ENCODE measurements at places on chromosomes 3 and 15.

GRCh38 chr3:180961552-180961951 lies 28.0 kb downstream of the DNAJC19 start:
- no peak for DNase-seq

- DNase-seq = no peak
These were observed 17.4 kb downstream of the PLXNB1 start for GRCh38 chr3:48412375-48413001.

- DNase-seq = no peak
These were observed 2.0 kb downstream of the ABTB1 start for GRCh38 chr3:127674790-127675189.

- DNase-seq = no peak
These were observed 47.5 kb upstream of the SELENOK start for GRCh38 chr3:53939086-53939582.

- DNase-seq = no peak
These were observed 106.3 kb upstream of the BOC start for GRCh38 chr3:113105093-113105449.

GRCh38 chr15:81294516-81294880 lies 29.4 kb downstream of the STARD5 start:
- DNase-seq = no peak

DNA sequence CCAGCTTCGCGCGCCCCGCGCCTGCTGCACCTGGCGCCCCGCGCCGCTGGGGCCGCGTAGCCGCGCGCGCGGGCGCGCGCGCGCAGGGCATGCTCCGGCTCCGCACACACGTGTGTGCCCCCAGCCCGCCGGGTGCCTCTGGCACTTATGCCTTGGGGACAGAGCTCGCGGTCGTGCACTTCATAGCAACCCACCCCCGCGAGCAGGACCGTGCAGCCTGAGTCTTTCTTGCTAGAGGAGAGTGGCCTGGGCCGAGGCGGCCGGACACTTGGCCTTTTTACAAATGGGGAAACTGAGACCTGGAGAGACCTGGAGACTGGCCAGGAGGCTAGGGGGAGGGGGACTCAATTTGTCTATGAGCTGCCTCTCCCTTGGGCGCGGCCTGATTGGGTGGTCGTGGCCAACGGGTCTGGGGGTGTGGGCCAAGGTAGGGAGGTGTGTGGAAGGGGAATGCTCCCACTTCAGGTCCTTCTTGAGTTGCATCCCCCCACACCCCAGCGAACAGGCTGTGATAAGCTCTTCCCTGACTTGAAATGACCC lies 562 bp downstream of the NBEAL2 start:
- DNase-seq = no peak

DNA sequence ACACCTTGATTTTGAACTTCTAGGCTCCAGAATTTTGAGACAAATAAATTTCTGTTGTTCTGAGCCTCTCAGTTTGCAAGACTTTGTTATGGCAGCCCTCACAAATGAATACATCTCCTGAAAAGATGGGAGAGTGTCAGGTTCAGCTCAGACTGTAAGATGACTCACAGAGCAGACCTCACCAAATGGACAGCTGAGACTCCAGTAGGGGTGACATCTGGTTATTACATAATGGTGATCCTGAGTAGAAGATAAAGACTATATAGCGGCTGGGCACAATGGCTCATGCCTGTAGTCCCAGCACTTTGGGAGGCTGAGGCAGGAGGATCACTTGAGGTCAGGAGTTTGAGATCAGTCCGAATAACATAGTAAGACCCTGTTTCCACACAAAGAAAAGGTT lies 26.2 kb upstream of the MTMR14 start:
- DNase-seq = peak; percentile 10

- DNase-seq = no peak
These were observed 45.4 kb downstream of the COMMD2 start for GRCh38 chr3:149706905-149707304.

- DNase-seq = peak; percentile 59
These were observed 148.6 kb downstream of the SST start for GRCh38 chr3:187521546-187521945.

- no peak for DNase-seq
These were observed 69.3 kb downstream of the MESD start for GRCh38 chr15:80920271-80920699.

GRCh38 chr15:40764629-40765103 lies 798 bp downstream of the GCHFR start:
- no peak for DNase-seq

DNA sequence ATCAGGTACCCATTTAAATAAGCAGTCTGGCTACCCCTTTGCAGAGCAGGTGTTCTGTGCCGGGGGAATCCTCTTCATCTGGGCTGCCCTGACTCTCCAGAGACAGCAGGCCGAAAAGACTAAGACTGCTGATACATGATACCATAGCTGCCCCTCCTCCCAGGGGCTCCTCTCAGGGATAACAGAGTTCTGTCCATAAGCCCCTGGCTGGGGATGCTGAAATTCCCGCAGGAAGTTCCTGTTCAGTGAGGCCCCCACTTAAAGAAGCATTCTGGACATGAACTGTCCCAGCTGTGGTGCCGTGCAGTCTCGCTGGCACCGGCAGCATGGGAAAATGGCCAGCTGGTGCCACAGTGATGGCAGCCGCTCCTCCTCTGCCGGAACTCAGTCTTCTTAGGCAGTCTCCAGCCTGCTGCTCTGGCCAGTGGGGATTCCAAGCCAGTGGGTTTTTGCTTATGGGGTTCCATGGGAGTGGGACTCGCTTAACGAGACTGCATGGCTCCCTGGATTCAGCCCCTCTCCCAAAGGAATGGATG lies 1026.2 kb downstream of the NAALADL2 start:
- no peak for DNase-seq

GRCh38 chr3:13501958-13502790 lies 22.1 kb downstream of the HDAC11 start:
- no peak for DNase-seq

DNA sequence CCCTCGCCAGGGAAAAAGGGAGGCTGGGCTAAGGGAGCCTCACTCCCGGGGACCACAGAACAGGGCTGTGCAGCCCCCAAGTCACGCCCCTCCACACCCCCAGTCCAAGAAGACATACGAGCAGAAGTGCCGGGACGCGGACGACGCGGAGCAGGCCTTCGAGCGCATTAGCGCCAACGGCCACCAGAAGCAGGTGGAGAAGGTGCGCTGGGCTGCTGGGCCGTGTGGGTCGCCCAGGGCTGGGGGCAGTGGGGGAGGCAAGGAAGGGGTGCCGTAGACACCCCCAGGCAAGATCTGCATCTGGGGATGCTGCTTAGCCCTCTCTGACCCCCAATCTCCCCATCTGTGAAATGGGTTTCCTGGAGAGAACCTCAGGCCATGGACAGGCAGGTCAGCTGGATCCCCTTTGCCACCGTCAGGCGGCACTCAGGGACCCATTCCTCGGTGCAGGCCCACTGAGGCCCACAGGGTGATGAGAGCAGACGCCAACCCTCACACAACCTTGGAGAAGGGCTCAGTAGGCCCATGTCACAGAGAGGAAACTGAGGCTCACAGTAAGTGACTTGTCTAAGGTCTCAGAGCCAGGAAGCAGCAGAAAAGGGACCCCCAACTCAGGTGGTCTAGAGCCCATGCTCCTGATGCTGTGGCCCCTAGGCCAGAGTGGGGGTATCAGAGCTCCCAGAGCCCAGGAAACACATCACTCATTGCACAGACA lies 33.7 kb downstream of the PSTPIP1 start:
- no peak for DNase-seq

GRCh38 chr15:58313810-58314592 lies 117.8 kb upstream of the LIPC start:
- DNase-seq = no peak

DNA sequence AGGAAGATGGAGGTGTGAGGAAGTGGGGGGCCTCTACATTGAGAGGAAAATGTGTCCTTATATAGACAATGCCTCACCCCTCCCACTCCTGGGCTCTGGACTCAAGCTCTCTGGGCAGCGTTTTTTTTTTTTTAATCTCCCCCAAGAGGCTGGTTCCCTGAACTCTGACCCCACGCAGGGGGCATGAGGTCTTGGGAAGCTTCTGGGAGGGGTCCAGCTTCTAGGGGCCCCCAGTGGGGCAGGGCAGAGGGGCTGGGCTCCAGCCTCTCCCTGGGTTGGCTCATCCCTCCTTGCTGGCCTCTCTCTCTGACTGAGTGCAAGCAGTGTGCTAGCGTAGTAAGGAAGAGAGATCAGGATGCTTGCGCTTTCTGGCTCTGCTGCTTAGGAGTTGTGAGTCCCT lies 101.4 kb upstream of the HACD2 start:
- no peak for DNase-seq

- peak; percentile 58 for DNase-seq
These were observed 53.4 kb downstream of the GBE1 start for GRCh38 chr3:81707996-81708395.

DNA sequence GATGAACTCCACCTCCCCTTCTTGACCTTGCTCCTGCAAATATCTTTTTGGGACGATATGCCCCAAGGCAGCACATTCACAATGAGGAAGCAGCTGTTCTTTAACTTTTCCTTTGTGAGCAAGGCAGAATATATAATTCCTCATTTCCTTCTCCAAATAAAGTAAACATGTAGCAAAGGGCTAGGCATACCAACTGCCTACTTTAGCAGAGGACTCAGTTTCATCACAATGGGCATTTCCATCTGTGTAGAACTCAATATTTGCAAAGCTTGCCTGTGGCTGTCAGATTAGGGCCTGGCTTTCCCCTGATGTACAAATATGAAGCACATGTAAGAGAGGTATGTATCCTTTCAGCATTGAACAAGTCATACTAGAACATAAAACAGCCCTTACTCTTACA lies 366.9 kb downstream of the RSL24D1 start:
- DNase-seq = no peak

DNA sequence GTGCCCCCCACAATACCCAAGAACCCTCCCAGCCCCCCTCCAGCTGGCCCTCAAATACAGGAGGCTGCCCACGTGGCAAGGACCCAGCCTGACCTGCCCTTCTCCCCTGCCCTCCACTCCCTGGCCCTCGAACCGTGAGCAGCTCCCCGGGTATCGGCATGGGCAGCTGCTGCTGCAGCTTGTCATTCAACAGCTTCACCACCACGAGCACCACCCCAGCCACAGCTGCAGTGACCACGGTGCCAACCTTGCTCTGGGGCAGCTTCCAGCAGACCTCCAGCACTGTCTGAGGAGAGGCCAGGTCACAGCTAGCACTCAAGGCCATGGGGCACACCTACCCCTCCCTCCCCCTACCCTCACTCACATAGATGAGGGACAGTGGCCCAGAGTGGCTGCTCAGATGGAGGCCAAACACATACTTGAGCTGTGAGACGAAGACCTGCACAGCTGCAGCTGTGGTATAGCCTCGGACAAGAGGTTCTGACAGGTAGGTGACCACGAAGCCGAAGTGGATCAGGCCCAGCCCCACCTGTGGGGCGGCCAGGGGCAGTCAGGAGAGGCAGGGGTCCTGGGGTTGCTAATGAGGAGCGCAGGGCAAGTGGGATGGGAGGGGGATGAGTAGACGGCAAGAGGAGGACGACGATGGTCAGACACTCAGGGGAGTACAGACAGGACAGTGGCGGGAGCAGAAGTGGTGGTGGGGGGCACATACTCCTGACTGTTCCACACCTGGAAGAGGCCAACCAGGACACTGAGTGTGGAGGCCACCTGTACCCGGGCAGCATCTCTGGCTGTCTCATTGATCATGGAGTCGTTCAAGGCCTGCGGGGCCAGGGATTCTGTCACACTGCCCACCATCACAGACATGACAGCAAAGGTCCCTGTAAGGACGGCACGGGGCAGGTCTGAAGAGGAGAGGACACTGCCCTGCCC lies 3.5 kb downstream of the SLC26A6 start:
- DNase-seq = no peak

GRCh38 chr3:159645874-159646273 lies 342.8 kb upstream of the IL12A start:
- no peak for DNase-seq
